ENCODE measurements at places on chromosomes 7 and 10.

GRCh38 chr7:193481-194251, 1.3 kb downstream of the FAM20C start:
- DNase-seq: no peak

- no peak for DNase-seq
Observed at GRCh38 chr7:96004578-96004977, 232.2 kb downstream of the DYNC1I1 start.

DNA sequence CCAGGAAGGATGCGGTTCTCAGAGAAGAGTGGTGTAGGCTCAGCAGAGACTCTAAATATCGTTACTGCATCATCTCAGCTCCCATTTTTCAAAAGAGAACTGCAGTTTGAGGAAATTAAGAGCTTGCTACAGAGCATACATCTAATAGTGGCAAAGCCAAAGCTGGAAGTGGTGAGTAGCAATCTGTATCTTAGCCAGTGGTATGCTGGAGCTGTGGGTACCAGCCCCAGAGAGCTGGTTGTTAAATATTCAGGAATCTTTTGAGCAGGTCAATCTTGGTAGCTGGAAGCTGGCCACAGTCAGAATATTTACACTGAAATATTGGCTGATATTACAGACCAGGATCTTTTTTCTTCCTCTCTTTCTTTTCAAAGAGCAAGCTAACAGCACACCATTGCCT, 88.4 kb upstream of the STEAP1B start:
- DNase-seq: no peak

DNA sequence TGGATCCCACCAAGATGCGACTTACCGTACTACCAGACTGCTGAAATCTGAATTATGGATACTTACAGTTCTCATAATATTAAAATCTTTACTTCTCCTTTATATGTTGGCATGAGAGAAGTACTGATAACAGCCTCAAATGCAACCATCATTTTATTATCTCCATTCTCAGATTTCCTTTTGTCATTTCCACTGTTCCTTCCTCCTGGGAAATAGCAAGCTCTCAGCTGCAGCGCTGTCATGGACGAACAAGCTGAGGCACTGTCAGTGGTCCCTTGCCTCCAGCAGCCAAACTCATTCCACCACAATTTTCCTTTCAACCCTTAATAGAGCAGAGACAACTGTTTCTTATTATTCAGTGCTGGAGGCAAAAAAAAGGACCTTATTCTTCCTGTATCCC, 478.4 kb downstream of the ARL4A start:
- DNase-seq: no peak

GRCh38 chr7:76020031-76020714, 25.8 kb upstream of the TMEM120A start:
- peak; percentile 67 for DNase-seq

- no peak for DNase-seq
Observed at GRCh38 chr7:123114288-123114687, 85.5 kb downstream of the SLC13A1 start.

GRCh38 chr10:72712136-72712535, 20.2 kb downstream of the MCU start:
- no peak for DNase-seq

DNA sequence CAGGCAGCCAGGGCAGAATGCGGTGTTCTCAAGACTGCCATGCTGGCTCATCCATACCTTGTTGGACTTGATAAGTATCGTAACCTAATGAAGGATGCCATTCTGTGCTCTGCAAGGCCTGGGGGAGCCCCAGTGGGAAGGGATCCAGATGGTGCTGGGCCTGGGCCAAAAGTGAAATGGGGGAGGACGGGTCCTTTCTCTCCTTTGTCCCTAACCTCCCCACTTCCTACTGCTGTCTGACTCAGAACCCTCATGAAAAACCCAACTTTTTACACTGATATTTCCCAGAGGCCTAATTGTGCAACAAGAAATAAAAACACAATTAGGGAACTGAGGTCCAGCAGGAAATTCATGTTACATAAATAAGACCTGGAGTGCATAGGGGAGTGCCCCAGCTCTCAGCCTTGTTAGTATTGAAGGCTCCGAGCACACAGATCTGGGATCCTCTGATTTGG, 193.7 kb upstream of the SVIL start:
- no peak for DNase-seq
